NCI-H2029 treated with DMSO at 0.1 percent for 48 hours (cell line): ENCODE measurements at places on chromosomes 3 and 15.

GRCh38 chr3:192331749-192332385, 395.5 kb downstream of the FGF12 start:
- peak; percentile 42 for DNase-seq

GRCh38 chr3:78003090-78003489, 963.2 kb downstream of the ROBO2 start:
- DNase-seq: no peak

DNA sequence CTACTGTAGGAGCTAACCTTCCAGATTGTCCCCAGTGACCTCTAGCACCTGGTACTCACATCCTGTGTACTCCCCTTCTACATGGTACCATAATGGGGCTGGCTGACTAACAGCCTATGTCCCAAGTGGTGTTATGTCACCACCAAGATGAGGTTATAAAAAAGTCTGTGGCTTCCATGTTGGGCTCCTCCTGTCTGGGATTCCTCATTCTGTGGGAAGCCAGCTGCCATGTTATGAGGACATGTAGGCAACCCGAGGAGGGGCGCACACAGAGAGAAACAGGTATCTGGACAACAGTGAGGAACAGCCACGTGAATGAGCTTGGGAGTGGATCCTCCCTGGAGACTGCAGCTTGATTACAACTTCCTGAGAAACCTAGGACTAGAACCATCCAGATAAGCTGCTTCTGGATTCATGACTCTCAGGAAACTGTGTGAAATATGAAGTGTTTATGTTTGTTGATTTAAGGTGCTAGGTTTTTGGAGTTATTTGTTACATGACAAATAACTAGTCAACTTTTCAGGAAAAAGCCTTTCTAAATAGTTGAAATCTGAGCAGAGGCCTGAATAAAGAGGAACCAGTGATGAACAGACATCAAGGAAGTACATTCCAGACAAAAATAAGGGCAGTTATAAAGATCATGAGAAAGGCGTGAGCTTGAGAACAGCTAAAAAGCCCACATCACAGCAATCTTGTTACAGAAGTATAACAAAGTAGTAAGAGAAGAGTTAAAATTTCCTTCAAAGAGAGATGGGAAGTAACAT, 21.7 kb downstream of the GOLIM4 start:
- DNase-seq: no peak

- no peak for DNase-seq
These were observed 74.4 kb downstream of the DHX30 start for GRCh38 chr3:47877290-47877689.

DNA sequence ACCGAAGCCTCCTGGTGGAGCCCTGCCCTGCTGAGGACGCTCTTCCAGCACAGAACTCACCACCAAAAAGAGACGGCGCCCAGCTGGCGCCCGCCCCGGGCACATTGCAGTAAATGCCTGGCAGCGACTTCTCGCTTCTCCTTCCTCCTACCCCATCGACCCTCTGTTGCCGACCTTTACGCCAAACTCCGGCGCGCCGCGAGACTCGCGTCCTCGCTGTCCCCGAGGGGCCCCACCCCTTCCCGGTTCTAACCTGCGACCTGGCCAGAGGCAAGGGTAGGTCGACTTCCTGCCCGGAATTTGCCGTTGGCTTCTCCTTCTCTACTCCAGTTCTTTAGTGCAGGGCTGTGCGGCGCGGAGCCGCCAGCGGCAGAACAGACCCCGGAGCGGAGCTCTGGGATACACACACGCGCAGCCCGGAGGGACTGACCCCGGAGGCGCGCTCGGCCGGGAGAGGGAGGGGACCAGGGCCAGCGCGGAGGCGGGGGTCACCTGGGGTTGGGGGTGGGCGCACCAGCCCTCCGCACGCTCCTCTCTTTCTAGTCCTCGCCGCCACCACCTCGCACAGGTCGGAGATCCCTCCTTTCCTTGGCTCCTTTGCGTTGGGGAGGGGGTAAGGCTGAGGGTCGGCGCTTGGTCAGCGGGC, 226.6 kb upstream of the AZI2 start:
- DNase-seq: peak; percentile 70

DNA sequence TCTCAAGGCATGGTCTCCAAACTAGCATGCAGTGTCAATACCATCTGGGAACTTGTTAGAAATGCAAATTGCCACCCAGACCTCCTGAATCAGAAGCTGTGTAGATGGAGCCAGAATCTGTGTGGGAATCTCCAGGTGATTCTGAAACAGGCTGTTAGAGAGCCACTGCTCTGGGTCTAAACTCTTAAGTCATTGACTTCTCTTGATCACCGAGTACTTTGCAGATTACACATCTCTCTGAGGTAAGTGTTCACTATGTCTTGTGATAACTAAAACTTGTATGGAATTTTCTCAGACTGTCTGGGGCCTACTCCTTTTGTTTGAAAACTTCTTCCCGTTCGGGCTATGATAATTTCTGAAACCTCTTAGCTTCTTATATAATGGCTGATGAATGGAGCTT, 315.6 kb downstream of the EDEM1 start:
- DNase-seq: no peak

DNA sequence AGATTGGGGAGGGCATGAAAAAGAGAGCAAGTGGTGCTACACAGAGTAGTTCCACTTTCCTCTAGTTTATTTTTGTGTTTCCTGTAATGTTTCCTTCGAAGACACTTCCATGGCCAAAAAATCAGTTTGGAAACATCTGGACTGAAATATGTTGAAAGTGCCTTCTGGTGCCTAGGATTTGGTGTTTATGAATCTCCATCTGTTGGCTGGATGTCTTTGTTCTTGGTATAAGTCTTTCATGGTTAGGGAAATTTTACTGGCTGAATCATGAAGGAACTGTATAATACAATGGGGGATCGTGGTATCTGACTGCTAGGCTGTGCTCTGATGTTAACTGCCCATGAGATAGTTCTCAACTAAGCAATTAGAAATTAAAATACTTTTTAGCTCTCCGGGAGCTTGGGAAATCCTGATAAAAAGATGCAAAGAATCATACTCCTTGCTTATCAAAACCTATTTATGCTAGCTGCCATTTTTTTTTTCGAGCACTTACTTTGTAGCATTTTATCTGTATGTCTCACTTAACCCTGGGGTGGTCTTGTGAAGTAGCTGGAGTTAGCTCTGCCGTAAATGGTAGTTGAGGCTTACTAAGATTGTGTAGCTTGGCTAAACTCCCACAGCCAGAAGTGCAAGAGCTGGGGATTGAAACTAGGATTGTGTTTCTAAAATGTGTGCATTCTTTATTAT, 21.9 kb downstream of the AKAP13 start:
- DNase-seq: no peak

DNA sequence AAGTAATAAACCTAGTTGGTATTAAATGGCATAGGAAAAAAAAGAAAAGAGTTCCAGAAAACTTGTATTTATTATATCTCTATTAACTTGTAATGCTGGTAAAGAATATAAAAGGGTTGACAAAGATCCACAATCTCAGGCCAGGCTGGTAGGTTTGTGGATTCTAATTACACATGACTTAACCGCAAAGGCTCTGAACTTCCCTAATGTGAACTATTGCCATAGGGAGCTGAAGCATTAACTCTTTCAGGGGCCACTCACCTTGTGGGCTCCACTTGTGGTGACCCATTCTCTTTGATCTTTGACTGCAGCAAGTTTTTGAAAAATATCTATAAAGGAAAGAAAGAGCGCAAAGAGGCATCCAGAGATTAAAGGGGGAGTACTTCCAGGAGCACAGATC, 58.5 kb downstream of the NEK10 start:
- DNase-seq: no peak

DNA sequence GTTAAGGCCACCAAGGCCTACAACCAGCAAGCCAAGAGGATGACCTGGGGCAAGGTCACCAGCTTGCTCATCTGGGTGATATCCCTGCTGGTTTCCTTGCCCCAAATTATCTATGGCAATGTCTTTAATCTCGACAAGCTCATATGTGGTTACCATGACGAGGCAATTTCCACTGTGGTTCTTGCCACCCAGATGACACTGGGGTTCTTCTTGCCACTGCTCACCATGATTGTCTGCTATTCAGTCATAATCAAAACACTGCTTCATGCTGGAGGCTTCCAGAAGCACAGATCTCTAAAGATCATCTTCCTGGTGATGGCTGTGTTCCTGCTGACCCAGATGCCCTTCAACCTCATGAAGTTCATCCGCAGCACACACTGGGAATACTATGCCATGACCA, 3.6 kb downstream of the CXCR6 start:
- no peak for DNase-seq

- no peak for DNase-seq
These were observed 294.3 kb upstream of the GBE1 start for GRCh38 chr3:82055792-82056191.

DNA sequence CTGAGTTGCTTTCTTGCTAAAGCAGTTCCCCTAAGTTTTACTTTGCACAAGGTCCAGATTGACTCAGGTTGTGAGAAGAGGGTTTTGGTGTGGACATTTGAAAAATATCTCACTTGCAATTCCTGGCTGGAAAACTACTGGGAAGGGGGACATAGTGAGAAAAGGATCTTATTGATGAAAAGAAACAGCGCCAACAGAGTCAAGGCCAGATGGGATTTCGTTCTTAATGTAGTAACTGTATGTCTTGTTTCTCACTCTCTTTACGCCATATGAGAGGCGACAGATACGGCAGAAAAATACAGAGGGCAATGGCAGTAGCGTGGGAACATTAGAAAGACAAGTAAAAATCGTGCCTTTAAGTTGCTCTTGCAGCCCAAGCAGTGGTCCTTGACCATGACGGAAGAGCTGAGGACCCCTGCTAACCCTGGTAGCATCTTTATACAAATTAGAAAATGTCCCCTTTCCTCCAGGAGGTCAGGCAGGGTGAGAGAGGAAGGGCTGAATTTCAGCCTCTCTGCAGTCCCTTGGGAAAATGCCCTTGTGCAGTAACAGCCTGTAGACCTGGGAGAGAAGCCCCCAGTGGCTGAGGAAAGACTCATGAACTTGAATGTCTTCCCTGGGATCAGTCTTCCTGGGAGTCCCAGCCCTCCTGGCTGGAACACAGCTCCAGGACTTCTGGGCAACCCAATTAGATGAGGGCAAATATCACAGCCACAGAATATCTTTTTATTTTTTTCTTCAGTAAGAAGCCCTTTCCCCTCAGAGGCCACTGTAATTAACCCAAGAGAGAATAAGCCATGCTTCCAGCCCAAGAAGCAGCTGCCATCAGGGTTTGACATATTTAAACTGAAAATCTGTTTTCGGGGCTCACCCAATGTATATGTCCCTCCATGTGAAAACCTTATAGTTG, 113.4 kb downstream of the CD47 start:
- no peak for DNase-seq

- no peak for DNase-seq
These were observed 80.5 kb downstream of the TOP2B start for GRCh38 chr3:25584011-25584789.

DNA sequence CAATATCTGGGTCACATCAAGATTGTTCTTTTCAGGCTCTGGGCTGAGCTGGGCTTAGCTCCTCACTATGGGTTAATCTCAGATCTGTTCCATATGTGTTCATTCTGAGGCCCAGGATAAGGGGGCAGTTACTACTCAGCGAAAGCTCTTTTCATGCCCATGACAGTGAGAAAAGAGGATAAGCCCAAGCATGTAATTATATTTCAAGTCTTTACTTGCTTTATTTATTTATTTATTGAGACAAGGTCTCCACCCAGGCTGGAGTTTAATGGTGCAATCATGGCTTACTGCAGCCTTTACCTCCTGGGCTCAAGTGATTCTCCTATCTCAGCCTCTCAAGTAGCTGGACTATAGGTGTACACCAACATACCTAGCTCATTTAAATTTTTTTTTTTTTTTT, 44.7 kb upstream of the SELENOK start:
- no peak for DNase-seq

DNA sequence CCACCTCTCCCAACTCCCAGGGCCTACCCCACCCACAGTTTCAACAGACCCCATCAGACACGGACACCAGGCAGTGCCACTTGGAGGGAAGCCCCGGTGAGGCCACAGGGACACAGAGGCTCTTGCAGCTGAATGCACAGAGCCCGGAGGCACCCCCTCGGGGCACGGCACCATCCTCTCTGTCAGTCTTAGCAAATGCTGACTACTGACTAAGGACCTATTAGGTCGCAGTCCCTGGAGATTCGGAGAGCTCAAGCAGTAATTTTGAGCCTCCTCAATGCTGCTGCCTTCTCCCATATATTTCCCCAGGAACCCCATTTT, 79.9 kb downstream of the VGLL4 start:
- no peak for DNase-seq

GRCh38 chr15:29731865-29732264, 90.4 kb downstream of the TJP1 start:
- DNase-seq: no peak

- no peak for DNase-seq
These were observed 137.7 kb upstream of the EOMES start for GRCh38 chr3:27859821-27860220.

GRCh38 chr15:93223803-93224202, 134.8 kb upstream of the RGMA start:
- DNase-seq: no peak

DNA sequence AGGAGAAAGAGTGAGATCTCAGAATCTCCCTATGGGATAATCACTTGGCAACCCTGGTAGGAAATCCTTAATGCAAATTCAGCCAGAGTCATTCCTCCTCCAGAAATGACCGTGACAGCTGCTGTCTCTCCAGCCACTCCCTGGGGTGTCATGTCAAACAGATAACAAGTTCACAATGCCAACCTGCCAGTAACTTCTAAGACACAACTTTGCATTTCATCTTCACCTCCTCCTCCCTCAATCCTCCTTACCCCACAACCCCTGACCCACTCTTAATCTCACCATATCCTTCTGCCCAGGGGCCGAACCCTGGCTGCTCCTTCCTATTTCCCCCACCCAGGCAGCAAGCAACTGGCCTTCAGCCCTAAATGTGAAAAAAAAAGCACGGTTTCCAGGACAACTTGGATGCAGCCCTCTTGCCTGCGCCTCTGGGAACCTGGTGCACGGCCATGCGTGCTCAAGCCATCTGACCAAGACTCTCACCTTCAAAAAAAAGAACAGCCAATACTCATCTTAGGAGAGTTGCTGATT, 166.0 kb downstream of the NTRK3 start:
- no peak for DNase-seq
